ENCODE measurements at places on chromosomes 16 and 17.

GRCh38 chr17:82911822-82912221, 72.0 kb upstream of the ZNF750 start:
- DNase-seq, result no peak

DNA sequence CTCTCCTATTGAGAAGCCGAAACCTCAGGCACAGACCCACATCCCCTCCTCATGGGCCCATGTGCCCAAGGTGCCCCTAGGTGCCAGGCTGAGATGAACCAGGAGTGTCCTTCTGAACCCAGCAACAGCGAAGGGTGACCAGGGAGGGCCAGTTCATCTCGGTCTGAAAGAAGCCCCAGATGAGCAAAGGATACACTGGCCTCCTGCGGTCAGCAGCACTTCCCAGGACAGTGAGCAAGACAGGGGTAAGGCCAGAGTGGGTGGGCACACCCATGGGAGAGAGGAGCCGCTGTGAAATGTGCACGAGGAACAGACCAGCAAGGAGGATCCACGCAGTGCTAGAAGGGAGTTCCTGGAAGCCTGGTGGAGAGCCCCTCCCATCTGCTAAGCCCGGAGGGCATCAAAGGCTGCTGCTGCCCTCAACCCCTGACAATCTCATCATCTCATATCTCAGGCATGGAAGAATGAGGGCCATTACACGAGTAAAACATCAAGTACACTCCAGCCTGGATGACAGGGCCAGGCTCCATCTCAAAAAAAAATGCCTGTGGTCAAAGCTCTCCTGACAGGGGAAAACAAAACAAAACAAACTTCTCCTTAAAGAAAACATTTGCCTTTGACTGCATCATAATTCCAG, 3.3 kb upstream of the HBZ start:
- DNase-seq, result no peak

DNA sequence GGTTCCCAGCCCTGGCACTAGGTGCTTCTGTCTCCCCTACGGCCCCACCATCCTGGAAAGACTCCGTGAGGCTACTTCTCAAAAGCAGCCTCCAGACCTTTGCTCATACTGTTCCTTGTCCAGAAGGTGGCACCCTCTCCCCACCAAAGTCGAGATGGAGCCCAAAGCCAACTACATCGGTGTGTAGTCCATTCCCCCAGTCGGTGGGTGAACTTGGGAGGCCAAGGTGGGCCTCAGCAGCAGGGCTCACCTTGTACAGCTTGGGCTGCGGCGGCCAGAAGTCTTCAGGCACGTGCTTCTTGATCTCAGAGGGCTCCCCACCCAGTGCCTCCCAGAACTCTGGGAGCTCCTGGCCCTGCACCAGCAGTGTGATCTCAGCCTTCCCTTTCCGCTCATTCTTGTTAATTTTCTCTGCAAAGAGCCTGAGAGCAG, 10.2 kb downstream of the FLII start:
- DNase-seq, result no peak

DNA sequence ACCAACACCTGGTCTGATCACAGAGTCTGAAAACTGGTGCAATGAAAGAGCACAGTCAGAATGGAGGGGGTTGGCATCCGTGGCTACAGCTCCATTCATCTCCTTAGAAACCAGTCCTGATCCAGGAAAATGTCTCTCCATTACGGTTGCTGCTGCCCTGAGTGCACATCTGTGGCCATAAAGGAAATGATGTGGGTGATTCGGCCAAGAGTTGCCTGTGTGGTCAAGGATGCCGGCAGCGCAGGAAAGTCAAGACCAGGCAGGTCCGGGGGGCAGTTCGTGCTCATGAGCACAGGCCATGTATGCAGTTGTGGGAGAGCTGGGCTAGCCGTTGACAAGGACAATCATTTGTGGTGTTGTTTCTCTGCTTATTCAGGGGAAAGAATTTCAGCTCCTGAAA, 5.9 kb downstream of the XAF1 start:
- no peak for DNase-seq

- no peak for DNase-seq
These were observed 171.4 kb downstream of the COPRS start for GRCh38 chr17:31687505-31688126.

DNA sequence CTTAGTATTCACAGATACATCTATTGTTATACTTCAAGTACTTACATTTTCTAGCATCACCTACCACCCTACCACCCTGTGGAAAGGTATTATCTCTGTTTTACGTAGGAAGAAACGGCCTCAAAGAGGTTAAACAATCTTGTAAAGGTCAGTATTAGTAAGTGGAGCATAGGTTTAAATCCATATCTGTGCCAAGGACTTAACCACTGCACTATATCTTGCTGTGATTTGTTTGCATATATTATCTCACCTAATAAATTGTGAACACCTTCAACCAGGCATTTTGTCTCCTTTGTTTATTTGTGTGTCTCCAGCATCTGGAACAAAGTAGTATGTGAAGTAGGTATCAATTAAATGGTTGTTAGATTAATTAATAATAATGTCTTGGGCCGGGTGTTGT, 27.3 kb downstream of the IGF2BP1 start:
- DNase-seq, result no peak

DNA sequence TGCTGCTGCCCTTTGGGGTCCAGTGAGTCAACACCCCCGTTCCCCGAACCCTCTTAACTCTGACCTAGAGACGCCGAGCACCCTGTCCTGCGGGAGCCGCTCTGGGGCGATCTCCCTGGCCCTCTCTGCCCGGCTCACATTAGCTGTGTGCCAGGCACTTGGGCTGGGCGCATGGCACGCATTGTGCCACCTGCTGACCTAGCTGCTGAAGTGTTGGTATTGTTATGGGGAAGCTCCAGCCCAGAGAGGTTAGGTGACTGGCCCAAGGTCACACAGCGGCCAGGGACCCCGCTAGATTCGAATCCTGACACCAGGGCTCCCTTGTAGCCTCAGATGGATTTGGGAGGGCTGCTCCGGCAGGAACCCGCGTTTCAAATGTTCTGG, 1.1 kb downstream of the HSD17B1 start:
- DNase-seq, result no peak

GRCh38 chr16:88570691-88571092, 489 bp downstream of the ZC3H18 start:
- peak; percentile 13 for DNase-seq

- peak; percentile 14 for DNase-seq
These were observed 488 bp downstream of the TFAP4 start for GRCh38 chr16:4272114-4272956.

- no peak for DNase-seq
These were observed 26.1 kb downstream of the METTL16 start for GRCh38 chr17:2485543-2485942.

DNA sequence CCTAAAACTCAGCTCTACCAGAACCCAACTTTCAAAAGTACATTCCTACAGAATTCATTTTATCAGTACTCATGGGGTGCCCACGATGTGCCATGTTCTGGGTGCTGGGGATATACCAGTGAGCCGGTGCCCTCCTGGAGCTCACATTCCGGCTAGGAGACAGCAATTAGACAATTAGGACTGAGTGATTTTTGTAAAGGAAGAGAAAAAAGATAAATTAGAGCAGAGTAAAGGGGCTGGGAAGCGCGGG, 449 bp upstream of the MRPL58 start:
- no peak for DNase-seq

DNA sequence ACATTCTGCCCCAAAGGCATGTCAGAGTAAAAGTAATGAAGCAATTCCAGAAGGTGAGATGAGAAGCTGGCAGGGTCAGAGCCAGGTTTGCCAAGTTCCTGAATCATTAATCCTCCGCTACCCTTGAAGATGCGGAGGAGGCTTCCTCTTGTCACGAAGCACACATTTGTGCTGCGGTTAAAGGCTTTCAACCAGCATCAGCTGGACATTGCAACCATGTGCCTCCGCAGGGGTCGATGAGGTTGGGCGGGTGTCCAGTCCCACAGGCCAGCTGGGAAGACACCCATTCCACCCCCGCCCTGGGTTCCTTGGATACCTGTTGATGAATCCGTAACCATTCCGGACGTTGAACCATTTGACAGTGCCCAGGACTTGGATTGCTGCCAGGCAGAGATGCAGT, 1.3 kb downstream of the YBX2 start:
- DNase-seq, result no peak

DNA sequence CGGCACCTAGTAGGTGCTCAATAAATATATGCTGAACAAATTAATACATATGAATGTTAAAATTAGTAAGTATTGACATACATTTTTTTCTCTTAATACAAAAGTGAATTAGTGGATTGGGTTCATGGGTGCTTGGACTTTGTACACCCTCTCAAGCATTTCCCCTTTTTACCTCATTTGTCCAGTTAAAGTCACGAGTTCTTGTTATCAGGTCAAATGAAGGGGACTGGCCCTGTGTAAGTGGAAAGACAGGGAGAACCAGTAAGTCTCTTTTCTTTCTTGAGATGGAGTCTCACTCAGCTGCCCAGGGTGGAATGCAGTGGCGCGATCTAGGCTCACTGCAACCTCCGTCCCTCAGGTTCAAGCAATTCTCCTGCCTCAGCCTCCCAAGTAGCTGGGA, 13.7 kb upstream of the RANGRF start:
- DNase-seq, result no peak

DNA sequence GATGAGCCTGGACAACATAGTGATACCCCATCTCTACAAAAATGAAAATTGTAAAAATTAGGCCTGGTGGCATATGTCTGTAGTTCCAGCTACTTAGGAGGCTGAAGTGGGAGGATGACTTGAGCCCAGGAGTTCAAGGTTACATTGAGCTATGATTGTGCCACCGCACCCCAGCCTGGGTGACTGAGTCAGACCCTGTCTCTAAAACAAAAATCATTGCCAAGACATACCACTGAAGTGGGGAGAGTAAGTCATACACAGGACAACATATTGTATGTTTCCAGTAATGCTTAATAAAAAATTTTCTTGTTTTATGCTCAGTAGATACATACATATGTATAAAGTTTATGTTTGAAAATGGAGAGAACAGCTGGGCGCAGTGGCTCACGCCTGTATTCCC, 39.2 kb downstream of the NDE1 start:
- no peak for DNase-seq

- no peak for DNase-seq
These were observed 13.9 kb upstream of the ADGRG1 start for GRCh38 chr16:57614536-57614935.

- no peak for DNase-seq
These were observed 9.0 kb upstream of the CD300C start for GRCh38 chr17:74554909-74555308.

GRCh38 chr17:75854101-75854748, 910 bp downstream of the WBP2 start:
- DNase-seq, result no peak

DNA sequence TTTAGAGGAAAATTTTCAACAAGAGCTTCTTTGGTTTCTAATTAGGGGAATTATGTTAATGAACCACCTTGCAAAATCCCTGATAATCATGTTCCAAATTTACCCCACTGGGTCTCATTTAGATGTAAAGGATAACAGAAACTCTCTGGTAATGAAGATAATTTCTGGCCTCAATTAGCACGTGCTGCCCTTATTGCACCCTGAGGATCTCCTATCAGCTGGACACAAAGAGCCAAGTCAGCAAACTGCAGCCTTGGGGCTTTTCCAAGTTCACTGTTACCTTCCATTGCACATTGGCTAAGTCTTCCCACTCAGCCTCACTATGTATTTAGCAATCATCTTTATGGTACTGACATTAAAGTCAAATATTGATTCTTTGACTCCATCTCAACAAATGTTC, 78.1 kb downstream of the GP2 start:
- DNase-seq, result no peak

DNA sequence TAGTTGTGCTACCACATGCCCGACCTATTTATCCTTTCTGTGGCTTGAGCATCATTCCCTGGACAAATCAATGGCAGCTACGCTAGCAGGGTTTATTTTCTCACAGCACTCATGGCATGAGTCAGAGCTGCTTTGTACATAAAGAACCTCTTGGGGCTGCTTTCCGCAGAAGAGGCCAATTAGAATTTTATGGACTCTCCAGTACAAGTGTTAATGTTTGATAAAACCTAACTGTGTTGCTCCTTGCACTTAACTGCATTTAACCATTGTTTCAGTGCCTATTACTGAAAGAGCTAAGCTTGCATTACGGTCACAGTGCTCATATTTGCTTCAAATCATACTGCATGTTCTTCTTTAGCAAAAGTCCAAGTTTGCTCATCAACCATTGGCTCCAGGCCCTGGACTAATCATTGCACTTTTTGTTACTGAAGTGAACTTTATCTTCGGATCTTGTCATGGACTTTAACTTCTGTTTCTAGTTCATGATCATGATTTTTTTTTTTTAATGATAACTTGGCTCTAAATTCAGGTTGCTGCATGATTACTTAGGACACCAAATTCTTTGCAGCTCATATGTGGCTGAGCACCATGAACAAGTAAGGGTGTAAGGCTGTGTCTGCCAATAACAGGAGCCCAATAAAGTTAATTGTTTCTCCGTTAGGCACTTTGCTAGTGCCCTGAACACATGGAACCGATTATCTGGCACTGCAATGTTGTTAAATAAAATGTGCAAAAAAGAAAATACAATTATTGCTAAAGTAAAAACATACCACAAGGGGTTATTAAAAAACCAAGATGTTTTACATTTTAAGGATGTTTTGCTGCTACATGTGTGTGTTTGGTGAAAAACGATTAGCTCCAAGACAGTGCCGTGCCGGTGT, 492.2 kb downstream of the KCNJ2 start:
- DNase-seq, result no peak

DNA sequence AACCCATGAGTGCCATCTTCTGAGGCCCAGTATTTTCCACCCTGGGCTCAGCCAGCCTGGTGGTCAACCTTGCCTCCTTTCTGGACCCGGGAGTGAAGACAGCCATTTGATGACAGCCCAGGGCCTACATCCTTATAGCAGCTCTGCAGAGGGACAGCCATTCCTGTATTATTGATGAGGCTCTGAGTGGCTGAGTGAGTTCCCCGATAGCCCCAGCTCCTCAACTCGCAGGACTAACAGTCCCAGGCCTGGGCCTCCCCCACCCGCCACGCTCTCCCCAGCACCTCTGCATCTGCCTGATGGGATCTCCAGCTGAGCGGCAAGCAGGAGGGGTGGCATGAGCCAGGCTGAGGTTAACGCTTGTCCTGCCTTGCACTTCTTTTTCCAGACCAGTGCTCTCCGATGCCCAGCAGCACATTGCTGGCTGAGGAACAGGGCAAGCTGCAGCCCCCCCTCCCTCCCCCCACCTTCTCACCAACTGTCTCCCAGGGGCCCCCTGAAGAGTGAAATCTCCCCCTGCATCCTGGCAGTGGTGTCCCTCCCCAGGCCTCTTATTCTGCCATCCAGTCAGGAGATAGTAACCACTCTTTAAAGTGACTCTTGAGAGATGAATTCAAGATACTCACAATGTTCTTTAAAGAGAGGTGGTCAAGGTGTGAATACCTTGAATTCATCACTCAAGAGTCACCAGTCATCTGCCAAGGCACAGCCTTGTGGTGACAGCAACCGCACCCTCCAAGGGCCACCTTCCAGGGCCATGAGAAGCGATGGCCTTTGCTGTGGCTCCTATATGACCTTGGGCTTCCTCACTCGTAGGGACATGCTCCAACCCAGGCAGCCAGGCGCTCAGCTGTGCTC, 23.5 kb downstream of the CACNG5 start:
- DNase-seq, result no peak

DNA sequence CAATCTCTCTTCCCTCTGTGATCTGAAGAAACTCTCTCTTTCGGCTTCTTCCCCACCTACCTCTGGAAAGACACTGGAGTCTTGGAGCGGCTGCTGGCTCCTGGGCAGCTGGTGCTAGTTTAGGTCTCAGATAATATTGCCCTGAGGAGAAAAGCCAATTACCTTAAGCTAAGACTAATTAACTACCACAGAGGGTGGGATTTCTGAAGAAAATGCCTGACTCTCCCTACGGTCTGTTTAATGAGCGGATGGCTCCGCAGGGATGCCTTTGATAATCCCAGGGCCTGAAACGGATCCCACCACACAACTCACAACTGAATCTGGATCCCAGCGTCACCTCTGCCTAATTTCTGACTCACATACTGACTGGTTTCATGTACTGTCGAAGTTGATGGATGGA, 127.0 kb upstream of the NLRP1 start:
- no peak for DNase-seq
